AG08395 (cell line): ENCODE measurements at places on chromosomes 2 and 18.
A peak's percentile ranks its signal among the peaks of the same experiment; 100 is the strongest.

DNA sequence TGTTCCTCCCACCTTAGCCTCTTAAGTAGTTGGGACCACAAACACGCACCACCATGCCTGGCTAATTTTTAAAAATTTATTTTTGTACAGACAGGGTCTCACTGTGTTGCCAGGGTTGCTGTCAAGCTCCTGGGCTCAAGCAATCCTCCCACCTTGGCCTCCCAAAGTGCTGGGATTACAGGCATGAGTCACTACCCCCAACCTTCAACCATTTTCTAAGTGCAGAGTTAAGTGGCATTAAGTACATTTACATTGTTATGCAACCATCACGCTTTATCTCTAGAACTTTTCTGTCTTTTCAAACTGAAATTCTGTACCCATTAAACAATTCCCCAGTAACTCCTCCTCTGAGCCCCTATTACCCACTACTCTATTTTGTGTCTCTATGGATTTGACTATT lies 45.9 kb upstream of the AFF3 start:
- DNase-seq: no peak

GRCh38 chr2:190864375-190864774 lies 16.2 kb upstream of the GLS start:
- DNase-seq: peak; percentile 54

GRCh38 chr18:9993521-9994025 lies 79.8 kb downstream of the VAPA start:
- no peak for DNase-seq

DNA sequence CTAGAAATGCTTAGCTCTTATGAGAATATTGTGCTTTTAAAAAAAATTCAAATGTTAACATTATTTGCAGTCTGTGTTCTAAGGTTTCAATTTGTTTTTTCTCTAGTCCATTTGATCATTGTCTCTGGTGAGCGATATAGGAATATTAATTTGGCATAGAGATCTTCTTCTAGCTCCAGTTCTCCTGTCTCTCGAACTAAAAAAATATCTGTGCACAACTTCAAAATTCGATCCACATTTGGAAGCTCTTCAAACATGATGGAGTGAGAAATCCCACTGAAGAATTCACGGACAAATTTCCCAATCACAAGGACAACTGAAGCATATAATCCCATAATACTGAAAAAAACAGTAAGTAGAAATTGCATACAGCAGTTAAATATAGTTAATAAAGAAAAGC lies 145.6 kb downstream of the NAPG start:
- DNase-seq: no peak

- DNase-seq: no peak
Measured at GRCh38 chr2:86020984-86021383, 84.7 kb downstream of the POLR1A start.
